Jurkat, Clone E6-1 (cell line): ENCODE measurements at places on chromosomes 7 and 10.

DNA sequence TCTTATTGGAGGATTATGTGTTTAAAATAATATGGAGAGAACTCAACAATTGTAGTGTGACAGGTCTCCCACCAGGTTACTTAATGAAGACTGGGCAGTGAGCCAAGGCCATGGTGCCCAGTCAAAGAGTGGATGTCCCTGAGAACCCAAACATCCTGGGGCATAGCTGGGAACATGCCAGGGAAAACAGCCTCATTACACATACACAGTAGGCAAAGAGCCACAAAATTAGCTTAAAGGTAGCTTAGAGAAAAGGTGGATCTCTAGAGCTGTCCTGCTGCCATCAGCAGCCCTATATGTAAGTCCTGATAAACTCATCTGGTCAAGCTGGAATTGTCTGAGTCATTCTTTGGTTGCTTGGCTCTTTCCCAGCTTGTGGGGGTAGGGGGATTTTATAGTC, 287.8 kb downstream of the PHF14 start:
- DNase-seq = no peak

GRCh38 chr10:78817361-78817760, 251.4 kb upstream of the ZMIZ1 start:
- DNase-seq = no peak

- no peak for DNase-seq
Measured at GRCh38 chr10:124962421-124962820, 20.5 kb downstream of the ZRANB1 start.

GRCh38 chr7:98366562-98366938, 34.3 kb downstream of the BAIAP2L1 start:
- no peak for DNase-seq

DNA sequence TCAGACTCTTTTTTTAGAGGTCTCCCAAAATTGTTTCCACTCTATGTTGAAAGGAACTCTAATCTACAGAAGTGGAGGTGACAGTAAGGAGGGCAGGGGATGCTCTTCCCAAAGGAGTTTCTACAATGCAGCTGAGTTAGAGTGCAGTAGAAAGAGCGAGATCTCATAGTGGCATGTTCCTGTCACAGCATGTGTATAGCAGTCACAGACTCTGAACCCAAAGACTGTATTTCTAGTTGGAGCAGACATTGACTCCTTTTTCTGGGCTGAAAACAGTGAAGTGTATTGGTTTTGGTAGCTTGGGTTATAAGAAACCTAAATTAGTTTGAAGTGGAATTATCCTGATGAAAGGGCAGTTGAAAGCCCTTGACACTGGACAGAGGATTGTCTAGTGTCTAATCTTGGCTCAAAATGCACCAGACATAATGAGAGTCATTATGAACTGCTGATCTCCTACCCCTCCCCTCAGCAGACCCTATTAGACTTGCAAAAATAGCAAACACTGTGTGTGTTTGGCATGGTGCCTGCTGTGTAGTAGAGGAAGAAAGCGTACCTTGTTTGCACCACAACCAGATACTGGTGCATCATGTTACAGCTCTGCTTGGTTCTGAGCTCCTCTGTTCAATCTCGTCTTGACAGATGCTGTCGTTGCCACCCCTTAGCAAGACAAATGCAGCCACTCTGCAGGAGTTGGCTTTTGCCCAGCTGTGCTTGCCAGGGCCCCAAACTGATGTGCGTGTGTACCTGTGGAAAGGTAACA, 336.0 kb downstream of the AUTS2 start:
- DNase-seq = no peak

DNA sequence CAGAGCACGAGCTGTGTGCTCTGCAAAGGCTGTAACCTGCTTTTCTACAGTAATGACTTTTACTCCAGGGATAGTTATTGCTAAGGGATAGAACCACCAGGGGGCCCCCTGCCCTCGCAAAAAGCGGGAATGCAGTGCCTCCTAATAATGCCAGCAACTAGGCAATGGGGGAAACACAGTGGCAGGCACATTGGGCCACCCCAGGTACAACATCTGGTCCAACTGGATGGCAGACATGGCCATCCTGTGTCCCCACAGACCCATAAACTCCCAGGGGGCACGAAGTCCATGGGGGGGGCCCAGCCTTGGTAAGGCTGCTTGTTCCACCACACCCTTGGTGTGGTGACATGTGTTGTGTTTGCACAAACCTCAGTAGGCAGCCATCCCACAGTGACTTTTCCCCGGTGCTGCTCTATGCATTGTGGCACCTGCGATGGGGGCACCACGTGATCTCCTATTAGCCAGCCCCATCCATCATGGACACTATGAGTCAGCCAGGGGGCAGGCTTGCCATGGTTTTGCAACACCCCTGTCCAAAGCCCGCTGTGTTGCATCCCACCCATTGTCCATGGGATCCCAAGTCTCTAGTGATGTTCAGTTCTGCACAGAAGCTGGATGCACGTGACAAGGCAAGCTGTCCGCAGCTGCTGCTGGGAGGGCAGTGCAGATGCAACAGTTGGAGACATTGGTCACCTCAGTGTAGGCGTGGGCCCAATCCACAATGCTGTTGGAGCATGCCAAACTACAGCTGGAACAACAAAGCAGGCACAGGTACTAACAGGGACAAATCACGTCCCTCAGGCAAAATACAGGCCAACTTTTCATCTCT, 84.0 kb downstream of the ANLN start:
- DNase-seq = peak; percentile 32

- DNase-seq = no peak
Measured at GRCh38 chr10:89347701-89348457, 20.1 kb downstream of the IFIT3 start.

GRCh38 chr7:13047061-13047460, 359.6 kb downstream of the ARL4A start:
- DNase-seq = no peak

GRCh38 chr10:60099998-60100747, 193.8 kb upstream of the CCDC6 start:
- DNase-seq = peak; percentile 29

GRCh38 chr10:126519185-126519584, 130.9 kb upstream of the ADAM12 start:
- no peak for DNase-seq

DNA sequence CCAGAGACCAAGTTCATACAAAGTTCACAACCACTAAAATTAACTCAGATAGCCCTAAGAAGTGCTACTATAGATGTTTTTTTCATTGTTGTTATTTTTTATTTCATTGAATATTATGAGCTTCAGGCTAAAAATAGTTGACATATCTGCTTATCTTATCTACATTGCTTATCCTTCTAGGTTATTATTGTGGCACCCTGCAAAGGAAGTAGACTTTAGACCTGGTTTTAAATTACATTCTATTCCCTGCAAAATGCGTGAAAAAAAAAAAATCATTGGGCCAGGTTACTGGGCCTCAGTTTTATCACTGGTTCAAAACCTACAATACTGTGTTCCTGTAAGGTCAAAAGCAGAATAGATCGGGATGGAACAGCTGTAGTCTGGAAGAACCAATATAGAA, 811.0 kb downstream of the GRM8 start:
- DNase-seq = no peak

DNA sequence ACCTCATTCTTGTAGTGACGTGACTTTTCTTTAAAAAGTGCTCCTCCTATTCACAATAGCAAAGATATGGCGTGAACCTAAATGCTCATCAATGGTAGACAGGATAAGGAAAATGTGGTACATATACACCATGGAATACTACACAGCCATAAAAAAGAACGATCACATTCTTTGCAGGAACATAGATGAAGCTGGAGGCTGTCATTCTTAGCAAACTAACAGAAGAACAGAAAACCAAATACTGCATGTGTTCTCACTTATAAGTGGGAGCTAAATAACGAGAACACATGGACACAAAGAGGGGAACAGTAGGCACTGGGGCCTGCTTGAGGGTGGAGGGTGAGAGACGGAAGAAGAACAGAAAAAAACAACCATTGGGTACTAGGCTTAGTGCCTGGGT, 59.9 kb upstream of the FGFR2 start:
- no peak for DNase-seq

DNA sequence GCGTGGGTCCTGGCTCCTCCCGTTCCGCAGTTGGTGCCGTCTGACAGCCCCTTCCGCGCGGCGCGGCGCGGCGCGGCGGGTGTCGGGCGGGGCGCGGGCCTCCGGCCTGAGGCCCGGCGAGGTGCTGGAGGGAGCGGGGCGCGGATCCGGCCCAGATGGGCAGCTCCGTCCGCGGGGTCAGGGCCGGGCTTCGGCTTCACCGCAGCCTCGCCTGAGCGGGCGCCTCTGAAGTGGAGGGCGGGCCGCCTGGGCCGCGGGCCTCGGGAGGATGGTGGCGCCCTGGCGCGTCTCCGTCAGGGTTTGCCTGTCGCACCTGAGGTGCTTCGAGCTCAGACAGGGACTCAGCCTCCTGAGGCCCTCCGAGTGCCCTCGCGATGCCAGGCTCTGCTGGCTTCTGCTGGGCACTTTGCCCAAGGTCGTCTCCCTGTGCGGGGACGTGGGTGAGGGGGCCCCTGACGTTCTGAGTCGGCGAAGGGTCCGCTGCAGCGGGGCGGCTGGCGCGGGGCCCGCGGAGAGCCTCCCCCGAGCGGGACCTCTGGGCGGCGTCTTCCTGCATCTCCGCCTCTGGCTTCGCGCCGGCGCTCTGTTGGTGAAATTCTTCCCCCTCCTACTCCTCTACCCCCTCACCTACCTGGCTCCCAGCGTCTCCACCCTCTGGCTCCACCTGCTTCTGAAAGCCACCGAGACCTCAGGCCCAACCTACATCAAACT, 473 bp downstream of the ADCK2 start:
- DNase-seq = no peak

DNA sequence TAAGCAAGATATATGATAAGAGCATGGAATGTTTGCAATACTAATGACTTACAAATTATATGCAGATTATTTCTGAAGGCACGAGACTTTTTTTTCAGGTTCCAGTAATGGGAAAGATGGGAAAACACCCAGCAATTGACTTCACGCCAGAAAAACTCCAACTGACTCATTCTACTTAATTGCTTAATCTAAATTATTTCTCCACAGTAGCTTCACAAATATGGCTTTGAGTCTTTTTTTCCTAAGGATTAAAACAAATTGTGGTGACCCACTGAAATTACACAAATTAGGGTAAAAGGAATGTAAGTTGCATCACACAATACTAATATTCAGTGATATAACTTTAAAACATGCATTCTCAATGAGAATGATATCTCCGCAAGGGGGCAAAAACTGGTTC, 138.7 kb downstream of the GNAI1 start:
- no peak for DNase-seq

DNA sequence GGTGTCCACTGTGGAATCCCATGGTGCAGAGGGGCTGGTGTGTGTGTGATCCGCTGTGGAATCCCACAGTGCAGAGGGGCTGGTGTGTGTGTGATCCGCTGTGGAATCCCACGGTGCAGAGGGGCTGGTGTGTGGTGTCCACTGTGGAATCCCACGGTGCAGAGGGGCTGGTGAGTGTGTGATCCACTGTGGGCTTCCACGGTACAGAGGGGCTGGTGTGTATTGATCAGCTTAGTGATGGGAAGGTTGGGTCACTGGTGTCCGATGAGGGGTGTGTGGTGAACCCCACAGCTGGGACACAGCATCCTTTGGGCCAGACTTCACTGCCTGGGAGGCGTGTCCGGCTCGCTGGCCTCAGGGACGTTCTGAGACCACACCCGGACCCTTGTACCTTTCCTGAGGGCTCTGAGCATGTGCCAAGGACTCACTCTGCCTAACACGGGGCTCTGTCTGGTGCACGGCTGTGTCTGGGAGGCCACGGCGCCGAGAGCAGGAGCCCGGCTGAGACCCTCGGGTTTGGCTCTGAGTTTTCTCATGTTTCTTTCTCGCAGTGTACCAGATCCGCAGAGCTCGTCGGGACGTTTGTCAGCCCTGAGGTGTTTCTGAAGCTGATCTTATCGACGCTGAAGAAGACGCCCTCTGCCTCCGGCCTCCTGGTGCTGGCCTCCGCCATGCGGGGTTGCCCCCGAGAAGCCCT, 29.3 kb upstream of the PRKAR1B start:
- DNase-seq = no peak

DNA sequence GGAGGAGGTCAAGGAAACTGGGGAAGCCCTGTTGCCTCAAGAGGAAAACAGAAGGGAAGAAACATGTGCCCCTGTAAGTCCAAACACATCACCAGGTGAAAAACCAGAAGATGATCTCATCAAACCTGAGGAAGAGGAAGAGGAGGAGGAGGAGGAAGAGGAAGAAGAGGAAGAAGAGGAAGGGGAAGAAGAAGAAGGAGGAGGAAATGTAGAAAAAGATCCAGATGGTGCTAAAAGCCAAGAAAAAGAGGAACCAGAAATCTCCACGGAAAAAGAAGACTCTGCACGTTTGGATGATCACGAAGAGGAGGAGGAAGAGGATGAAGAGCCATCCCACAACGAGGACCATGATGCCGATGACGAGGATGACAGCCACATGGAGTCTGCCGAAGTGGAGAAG, 82.7 kb upstream of the SAMD8 start:
- DNase-seq = no peak

DNA sequence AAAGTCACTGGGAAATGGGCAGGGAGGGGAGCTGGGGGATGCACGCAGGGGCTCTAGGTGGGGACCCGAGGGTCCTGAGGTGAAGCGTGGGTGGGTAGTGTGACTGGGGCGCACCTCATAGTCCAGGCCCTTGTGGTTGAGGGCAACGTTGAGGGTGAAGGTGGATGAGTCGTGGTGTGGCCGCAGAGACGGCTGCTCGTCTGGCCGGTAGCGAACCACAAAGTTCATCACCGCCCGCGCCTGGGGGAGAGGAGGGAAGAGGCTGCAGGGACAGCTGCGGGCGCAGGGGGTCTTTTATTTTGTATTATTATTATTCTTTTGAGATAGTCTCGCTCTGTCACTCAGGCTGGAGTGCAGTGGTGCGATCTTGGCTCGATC, 5.8 kb upstream of the MOGAT3 start:
- DNase-seq = no peak

GRCh38 chr7:6375348-6376101, 72.2 kb downstream of the DAGLB start:
- DNase-seq = no peak

DNA sequence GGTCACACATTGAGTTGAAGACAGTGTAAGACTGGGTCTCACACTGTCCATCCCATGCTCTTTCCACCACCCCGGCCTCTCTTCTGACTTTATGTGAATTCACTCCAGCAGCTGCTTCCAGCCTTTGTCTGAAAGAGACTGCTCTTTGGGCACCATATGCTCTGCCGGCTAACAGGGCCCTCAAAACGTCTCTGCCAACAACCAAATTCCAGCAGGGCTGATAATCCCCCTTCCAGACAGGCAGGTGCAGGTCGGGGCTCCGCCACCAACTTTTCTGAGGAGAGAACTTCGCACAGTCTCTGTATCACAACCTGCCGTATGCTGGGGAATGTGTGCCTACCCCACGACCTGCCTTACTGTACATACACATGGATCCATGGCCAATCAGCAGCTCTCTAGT, 64.3 kb downstream of the PLXNA4 start:
- DNase-seq = no peak

- no peak for DNase-seq
Measured at GRCh38 chr7:151091988-151092387, 5.7 kb downstream of the AGAP3 start.

- DNase-seq = peak; percentile 62
Measured at GRCh38 chr10:45249978-45250693, 65.3 kb downstream of the OR13A1 start.

- DNase-seq = no peak
Measured at GRCh38 chr10:126169899-126170298, 218.4 kb downstream of the ADAM12 start.
